ENCODE measurements at places on chromosomes 1 and 21.
A peak's percentile ranks its signal among the peaks of the same experiment; 100 is the strongest.

- DNase-seq = peak; percentile 2
Observed at GRCh38 chr21:20971296-20971921, 26.8 kb upstream of the NCAM2 start.

DNA sequence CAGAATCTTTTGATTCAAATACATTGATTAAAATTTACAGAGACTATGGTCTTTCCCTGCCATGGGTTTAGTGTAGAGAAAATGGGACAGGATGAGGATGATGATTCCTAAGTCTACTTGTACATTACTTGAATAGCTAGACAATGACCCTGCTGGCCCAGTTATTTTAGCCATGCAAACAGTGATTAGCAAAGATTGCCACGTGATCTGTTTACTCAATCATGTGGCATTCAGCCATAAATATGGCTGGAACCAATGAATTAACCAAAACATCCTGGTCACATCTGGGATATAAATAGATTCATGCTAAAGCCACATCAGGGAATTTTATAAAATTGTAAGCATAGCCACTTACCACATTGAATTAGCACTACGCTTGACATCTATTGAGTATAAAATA is 167.3 kb downstream of the PBX1 start:
- DNase-seq = no peak

- no peak for DNase-seq
Observed at GRCh38 chr1:59242370-59242769, 54.5 kb upstream of the FGGY start.

GRCh38 chr1:178126261-178126660 is 32.4 kb downstream of the RASAL2 start:
- DNase-seq = no peak

DNA sequence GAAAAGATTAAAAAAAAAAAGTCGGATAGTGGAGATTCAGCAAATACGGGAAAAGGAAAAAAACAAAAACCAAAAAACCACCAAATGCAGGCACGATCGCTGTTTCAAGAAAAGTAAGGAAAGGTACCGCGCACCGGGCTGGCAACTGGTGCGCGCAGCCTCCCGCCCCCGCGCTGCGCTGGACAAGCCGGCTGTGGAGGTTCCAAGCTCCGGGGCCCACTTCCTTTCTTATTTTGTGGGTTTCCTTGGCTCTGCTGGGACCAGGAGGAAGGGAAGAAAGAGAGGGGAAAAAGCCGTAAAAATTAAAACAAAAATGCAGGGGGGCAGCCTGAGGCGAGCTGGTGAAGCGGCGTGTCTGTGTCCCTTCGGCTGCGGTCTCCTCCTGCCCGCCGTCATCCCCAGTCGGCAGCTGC is 233 bp downstream of the ADAMTS5 start:
- DNase-seq = no peak

DNA sequence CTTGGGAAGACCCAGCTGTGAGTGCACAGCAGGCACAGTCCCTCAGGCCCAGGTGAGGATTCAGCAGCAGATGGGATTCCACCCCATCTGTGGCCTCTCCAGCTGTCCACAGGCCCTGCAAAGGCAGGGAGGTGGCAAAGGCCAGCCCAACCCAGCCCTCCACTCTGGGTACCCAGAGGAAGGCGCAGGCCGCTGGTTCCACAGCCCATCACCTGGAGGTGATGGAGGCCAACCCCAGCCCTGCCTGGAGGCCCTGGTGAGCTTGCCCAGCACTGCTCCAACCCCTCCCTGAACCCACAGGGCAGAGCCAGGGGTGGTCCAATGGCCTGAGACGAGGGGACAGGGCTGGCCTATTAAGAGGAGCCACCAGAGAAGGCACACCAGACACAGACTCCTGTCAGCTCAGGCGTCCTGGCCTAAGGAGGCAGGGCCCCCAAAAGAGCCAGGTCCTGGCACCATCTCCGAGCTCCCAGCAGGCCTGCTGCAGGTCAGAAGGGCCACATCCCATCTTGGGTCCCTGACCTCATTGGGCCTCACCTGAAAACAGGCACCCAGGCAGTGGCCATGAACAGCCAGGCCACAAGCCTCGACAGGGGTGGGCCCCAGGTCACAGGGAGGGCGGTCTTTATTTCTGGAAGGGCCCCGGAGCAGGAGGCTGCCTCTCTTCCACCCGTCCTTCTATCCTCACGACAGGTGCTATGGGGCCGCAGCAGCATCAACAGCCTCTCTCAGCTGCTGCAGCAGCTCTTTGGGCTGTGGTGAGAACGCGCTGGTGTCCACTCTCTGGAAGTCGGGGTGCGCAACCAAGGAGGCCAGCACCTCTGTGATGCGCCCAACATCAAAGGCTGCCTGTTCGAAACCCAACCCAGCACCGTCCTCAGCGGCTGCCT is 3.2 kb downstream of the JMJD4 start:
- DNase-seq = no peak

- no peak for DNase-seq
Observed at GRCh38 chr1:26203642-26204318, 13.4 kb downstream of the CATSPER4 start.

- DNase-seq = no peak
Observed at GRCh38 chr1:4177425-4178150, 277.5 kb upstream of the C1orf174 start.

GRCh38 chr1:86833461-86834215 is 80.3 kb downstream of the SELENOF start:
- DNase-seq = peak; percentile 71

DNA sequence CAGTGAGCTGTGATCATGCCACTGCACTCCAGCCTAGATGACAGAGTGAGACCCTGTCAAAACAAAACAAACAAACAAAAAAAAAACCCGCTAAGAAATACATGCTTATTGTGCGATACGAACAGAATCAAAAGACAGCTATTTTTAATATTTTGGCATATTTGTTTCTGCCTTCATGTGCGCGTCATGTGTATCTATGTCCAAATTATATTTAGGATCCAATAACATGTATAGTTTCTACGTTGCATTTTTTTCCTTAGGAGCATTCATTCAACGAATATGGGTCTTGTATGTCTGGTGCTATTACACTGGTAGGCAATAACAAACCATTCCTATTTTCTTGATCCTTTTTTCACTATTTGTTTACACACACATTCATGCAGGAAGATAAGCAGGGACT is 1.8 kb downstream of the CD46 start:
- no peak for DNase-seq

GRCh38 chr1:70666381-70667140 is 255.5 kb downstream of the CTH start:
- DNase-seq = no peak

DNA sequence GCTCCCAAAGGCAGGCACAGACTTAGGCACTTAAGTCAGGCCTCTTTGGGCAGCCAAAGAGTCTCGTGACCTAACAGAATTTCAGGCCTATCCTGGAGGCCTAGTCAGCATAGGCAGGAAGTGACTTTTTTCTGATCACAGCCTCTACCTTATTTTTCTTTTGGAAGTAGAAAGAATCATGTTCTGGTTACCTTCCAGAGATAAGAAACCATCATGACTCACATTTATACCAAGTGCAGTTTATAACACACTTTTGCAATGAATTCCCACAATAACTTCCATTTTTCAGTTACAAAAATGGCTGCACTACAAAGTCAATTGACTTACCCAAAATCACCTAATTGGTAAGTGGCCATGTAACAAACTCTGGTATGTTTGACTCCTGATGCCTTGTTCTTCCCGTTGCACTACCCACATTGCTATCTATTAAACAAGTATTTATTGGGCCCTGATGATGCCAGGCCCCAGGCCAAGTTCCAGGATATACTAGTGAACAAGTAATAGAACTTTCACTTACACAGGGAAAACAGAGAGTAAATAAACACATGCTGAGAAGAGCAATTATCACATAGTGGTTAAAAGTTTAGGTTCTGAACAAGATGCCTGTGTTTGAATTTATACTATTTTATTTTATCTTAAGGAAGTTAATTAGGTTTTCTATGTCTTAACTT is 74.3 kb downstream of the SH3GLB1 start:
- DNase-seq = no peak

GRCh38 chr1:26922431-26922729 is 837 bp downstream of the NUDC start:
- DNase-seq = peak; percentile 1

- DNase-seq = no peak
Observed at GRCh38 chr1:38819040-38819439, 40.5 kb downstream of the RRAGC start.

DNA sequence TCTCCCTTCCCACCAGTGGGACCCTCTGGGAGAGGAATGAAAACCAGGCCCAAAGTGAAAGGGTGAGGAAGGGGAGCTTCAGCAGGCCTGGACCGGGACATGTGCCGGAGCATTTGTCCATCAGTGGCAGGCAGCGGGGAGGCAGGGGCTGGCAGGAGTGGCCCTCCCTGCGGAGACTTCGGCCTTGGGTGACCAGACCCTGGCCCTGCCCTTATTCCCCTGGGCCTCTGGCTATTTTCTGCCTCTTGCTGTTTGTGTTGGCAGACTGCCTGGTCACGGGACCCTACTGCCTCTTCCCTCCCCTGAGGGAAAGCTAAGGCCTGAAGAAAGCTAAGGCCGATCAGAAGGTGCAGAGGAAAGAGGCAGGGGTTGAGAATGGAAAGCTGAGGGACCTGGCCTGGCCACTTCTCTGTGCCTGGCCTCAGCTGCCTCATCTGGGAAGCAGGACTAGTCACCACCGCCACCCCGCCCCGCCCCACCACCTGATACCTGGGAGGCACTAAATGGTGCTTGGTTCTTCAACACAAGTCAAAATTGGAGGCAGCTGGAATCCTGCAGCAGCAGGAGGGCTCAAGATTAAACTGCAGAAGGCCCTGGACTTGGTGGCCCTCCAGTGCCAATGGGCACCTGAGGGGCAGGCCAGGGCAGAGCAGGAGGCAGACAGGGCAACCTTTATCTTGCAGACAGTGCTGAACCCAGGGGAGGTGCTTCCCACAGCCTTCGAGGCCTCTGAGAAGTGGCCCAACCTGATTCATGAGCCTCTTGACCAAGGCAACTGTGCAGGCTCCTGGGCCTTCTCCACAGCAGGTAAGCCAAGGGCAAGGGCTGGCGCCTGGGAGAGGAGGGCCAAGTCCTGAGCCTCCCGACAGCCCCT is 7.9 kb downstream of the TINAGL1 start:
- no peak for DNase-seq
